Osteocyte (in vitro differentiated cells): ENCODE measurements at places on chromosomes 12 and 14. TPM values are rescaled to one million over a fixed set of nuclear protein-coding genes. Genes with fewer than 3 reads are reported as not detected.

The ALG10B gene
- total RNA-seq: 11.8 and 12.5 TPM in 2 replicates

DNA sequence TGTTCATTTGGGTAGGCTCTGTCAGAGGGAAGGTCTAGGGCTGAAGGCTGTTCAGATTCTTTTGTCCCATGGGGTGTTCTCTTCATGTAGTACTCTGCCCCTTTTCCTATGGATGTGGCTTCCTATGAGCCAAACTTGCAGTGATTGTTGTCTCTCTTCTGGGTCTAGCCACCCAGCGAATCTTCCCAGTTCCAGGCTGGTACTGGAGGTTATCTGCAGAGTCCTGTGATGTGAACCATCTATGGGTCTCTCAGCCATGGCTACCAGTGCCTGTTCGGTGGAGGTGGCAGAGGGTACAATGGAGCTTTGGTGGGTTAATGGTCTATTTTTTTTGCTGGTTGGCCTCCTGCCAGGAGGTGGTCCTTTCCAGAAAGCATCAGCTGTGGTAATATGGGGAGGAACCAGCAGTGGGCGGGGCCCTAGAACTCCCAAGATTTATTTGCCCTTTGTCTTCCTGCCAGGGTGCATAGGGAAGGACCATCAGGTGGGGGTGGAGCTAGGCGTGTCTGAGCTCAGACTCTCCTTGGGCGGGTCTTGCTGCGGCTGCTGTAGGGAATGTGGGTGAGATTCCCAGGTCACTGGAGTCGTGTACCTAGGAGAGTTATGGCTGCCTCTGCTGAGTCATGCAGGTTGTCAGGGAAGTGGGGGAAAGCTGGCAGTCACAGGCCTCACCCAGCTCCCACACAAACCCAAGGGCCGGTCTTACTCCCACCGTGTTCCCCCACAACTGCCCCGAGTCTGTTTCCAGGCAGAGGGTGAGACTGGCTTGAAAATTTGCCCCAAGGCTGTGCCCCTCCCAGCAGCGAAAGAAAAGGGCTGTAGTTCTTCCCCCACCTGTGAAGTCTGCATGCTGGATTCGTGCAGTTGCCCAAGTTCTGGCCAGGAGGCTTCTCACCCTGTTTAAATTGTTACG, 17.5 kb downstream of the MTRFR start:
- no peak for DNase-seq
- H3K4me3 ChIP-seq: no peak overlapping the region
- H3K27me3 ChIP-seq: no peaks in the 10 kb centered on the region
- H3K36me3 ChIP-seq: peaks cover 31% of the 10 kb centered on the region
- H3K4me1 ChIP-seq: peaks cover 19% of the 10 kb centered on the region

- DNase-seq: no peak
- H3K27ac ChIP-seq: no peak overlapping the region
- no peaks in the 10 kb centered on the region for H3K27me3 ChIP-seq
- H3K36me3 ChIP-seq: no peaks in the 10 kb centered on the region
- H3K4me3 ChIP-seq: no peak overlapping the region
Measured at GRCh38 chr14:57822081-57822480, 43.8 kb downstream of the SLC35F4 start.

DNA sequence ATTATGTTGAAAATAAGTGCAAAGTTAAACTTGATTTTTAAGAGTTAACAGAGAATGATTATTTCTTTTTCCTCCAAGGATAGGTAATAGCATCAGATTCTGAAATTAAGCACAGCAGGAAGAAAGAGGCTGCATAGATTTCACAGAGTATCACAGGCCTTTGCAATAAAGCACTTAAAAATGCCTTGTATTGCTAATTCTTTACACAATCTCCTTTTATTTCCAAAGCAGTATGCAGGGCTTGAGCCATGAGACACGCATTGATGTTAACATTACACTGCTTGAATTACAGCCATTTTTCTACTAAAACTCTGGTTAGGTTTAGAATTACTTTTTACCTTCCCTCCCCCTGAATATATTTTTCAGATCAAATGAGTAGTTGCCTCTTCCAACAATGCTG, 398.3 kb downstream of the BCAT1 start:
- no peaks in the 10 kb centered on the region for H3K36me3 ChIP-seq
- peaks cover 4% of the 10 kb centered on the region for H3K4me1 ChIP-seq
- H3K27ac ChIP-seq: no peak overlapping the region
- no peak for DNase-seq
- no peaks in the 10 kb centered on the region for H3K27me3 ChIP-seq

GRCh38 chr12:131085816-131086591, 132.3 kb downstream of the ADGRD1 start:
- H3K27ac ChIP-seq: no peak overlapping the region
- no peaks in the 10 kb centered on the region for H3K4me1 ChIP-seq
- no peaks in the 10 kb centered on the region for H3K27me3 ChIP-seq
- H3K36me3 ChIP-seq: no peaks in the 10 kb centered on the region

GRCh38 chr12:4153343-4153892, 120.1 kb upstream of the CCND2 start:
- H3K27ac ChIP-seq: no peak overlapping the region
- no peaks in the 10 kb centered on the region for H3K36me3 ChIP-seq
- DNase-seq: peak; percentile 36
- no peaks in the 10 kb centered on the region for H3K4me1 ChIP-seq
- H3K4me3 ChIP-seq: no peak overlapping the region
- H3K27me3 ChIP-seq: no peaks in the 10 kb centered on the region

- H3K27me3 ChIP-seq: no peaks in the 10 kb centered on the region
- H3K4me1 ChIP-seq: peaks cover 15% of the 10 kb centered on the region
- no peak overlapping the region for H3K4me3 ChIP-seq
- H3K27ac ChIP-seq: no peak overlapping the region
Measured at GRCh38 chr12:123897221-123897620, 75.4 kb downstream of the CCDC92 start.

The SRRM4 gene
- total RNA-seq: not detected in 2 replicates

DNA sequence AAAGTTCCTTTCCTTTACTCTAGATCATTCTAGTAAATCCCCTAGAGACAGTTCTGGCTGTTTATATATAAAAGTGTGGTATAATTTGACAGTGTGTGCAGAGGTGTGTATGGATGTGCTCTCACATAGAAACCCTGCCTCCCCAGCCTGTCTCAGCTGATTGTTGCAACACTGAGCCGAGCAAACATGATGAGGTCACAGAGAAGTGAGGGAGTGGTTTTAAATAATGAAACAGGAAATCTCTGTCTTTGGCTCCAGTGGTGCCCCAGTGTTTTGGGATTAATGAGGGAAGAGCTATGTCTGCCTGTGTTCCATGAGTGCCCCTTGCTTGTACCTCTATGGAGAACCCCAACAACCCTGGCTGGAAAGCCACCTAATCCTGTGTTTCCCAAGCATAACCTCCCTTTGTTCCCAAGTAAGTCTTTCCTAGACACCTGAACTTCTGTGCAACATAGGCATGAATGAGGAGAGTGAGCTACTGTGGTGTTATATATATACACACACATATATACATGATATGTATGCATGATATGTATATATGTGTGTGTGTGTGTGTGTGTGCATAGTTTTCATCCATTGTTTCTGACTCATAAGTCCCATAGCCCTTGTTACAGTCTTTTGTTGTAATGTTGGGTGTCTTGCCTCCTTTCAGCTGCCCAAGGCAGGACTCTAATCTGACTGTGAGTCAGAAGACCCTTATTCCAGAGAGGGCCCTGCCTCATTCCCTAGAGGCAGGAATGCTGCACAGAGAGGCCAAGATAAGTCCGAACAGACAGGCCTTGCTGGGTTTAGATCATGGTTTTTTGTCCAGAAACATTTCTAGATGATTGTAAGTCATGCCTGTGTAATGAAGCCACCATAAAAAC, 18.0 kb downstream of the TRAF3 start:
- peaks cover 5% of the 10 kb centered on the region for H3K36me3 ChIP-seq
- H3K27ac ChIP-seq: peak overlapping the region; percentile 99
- H3K4me1 ChIP-seq: peaks cover 30% of the 10 kb centered on the region
- no peaks in the 10 kb centered on the region for H3K27me3 ChIP-seq
- peak overlapping the region; percentile 47 for H3K4me3 ChIP-seq

DNA sequence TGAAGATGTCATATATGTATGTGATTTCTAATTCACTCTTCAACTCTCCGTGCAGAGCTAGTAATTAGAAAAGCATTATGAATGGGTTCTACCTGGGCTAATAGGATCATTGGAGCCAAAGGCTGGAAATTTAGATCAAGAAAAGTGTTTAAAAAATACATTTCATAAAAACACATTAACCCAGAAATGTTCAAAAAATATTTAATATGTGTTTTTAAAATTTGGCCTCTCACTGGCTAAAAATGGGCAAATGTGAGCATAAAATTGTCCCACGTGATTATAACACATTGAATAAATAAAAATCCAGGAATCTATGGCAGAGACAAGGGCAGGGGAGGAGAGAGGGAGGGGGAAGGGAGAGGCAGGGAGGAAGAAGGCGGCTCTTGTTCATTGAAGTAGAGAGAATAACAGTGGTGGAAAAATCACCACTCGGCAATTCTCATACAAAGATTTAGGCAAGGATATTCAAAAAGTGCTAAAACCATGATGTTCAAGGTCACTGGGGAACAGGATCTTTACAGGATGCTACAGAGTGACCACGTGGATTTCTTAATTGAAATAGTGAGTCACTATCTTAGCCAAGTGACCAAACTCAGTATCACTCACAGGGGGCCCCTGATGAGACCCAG, 38.8 kb downstream of the FBXO21 start:
- H3K36me3 ChIP-seq: peaks cover 40% of the 10 kb centered on the region
- no peak overlapping the region for H3K4me3 ChIP-seq
- H3K4me1 ChIP-seq: peaks cover 6% of the 10 kb centered on the region
- DNase-seq: no peak
- no peaks in the 10 kb centered on the region for H3K27me3 ChIP-seq
- H3K27ac ChIP-seq: no peak overlapping the region

DNA sequence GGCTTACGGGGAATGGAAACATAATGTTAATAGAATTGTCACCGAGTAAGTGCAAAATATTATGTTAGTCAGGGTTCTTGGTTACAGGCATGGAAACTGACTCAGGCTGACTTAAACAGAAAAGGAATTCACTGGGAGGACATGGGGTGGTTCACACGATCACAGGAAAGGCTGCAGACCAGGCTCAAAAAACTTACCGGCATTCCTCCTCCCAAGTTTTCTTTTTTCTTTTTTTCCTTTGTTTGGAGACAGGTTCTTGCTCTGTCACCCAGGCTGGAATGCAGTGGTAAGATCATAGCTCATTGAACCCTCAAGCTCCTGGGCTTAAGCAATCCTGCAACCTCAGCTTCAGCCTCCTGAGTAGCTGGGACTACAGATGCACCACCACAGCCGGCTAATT, 11.9 kb upstream of the UBE2N start:
- peaks cover 6% of the 10 kb centered on the region for H3K4me1 ChIP-seq
- H3K36me3 ChIP-seq: no peaks in the 10 kb centered on the region
- H3K4me3 ChIP-seq: no peak overlapping the region

The MGAT4C gene
- total RNA-seq: 0.46 and 0.65 TPM in 2 replicates

- no peaks in the 10 kb centered on the region for H3K27me3 ChIP-seq
- no peaks in the 10 kb centered on the region for H3K4me1 ChIP-seq
- H3K27ac ChIP-seq: no peak overlapping the region
- DNase-seq: no peak
Measured at GRCh38 chr12:46865311-46865710, 39.5 kb upstream of the SLC38A4 start.

DNA sequence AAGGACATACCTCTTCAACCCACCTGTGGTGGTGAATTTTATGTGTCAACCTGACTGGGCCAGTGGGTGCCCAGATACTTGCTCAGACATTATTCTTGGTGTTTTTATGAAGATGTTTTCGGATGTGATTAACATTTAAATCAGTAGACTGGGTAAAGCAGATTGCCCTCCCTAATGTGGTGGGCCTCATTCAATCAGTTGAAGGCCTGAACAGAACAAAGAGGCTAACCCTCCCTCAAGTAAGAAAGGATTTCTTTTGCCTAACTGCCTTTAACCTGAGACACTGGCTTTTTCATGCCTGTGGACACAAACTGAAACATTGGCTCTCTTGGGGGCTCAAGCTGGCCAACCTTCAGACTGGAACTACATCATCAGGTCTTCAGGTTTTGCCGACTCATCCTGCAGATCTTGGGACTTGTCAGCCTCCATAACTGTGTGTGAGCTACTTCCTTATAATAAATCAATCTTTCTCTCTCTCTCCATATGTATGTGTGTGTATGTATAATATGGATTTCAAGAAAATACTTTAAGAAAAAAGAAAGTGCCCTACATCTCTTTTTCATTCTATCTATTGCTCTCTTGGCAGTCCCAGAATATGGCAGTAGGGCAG, 39.4 kb downstream of the RTN1 start:
- H3K36me3 ChIP-seq: no peaks in the 10 kb centered on the region
- peaks cover 8% of the 10 kb centered on the region for H3K4me1 ChIP-seq
- no peak for DNase-seq
- peaks cover 10% of the 10 kb centered on the region for H3K27me3 ChIP-seq
- H3K27ac ChIP-seq: no peak overlapping the region
- H3K4me3 ChIP-seq: no peak overlapping the region

The CARMIL3 gene
- 0.31 and 0.35 TPM in 2 replicates for total RNA-seq

DNA sequence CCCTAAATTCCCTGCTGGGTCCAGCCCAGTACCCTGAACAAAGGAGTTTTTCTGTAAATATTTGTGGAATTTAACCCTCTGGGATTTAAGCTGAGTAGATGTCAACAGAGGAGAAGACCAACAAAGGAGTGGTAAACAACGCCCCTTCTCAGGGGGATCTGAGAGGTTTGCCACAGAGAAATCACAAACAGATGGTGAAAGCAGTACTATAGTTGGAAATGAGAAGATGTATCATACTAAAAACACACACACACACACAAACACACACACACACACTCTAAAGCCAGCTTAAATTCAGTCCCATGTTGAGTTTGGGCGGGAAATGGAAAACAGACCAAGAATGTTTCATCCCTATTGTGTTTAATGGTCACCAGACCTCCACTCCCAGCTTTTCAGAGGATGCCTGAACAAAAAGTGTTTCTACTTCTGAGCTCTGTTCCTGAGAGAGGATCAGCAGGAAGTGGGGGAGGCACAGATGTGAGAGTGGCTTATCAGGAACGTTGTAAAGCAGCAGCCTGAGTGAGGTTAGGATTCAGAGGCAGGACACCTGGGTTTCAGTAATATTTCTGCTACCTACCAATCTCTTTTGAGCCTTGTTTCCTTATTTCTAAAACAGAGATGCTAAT, 3.2 kb downstream of the BIN2 start:
- no peaks in the 10 kb centered on the region for H3K27me3 ChIP-seq
- no peak for DNase-seq
- no peaks in the 10 kb centered on the region for H3K36me3 ChIP-seq
- peak overlapping the region; percentile 47 for H3K27ac ChIP-seq
- peaks cover 9% of the 10 kb centered on the region for H3K4me1 ChIP-seq
- no peak overlapping the region for H3K4me3 ChIP-seq

DNA sequence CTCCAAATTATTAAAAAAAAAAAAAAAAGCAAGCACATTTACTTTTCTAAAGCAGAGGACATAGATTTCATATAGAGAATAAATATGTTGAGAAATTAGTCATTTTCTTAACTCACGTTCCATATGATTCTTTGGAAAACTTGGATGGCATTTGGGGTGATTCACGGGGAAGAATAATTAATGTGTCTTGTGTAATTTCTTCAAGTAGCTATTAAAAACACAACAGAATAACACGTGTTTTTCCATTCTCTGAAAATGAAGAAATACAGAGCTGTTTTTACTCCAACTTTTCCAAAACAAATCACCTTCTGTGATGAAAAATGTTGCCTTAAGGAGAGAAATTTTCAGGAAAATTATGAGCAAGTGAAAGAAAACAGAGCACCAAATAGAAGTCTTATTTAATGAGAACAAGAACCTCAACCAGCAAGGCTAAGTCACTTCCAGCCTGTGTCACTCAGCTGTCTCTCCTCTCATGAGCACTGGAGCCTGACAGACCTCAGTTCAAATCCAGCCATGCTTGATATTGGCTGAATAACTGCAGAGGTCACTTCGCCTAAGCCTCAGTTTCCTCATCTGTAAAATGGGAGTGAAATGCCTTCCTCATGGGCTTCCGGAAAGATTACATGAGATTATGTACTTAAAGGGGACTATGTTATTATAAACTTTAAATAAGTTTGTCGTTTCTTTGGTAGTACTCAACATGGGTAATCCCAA, 42.8 kb upstream of the NUAK1 start:
- no peak overlapping the region for H3K27ac ChIP-seq
- no peak for DNase-seq
- no peaks in the 10 kb centered on the region for H3K27me3 ChIP-seq
- no peaks in the 10 kb centered on the region for H3K36me3 ChIP-seq
- H3K4me3 ChIP-seq: no peak overlapping the region
